ENCODE measurements at places on chromosomes 3 and 15.

- H3K27me3 ChIP-seq = no peaks in the 10 kb centered on the region
- H3K4me3 ChIP-seq = no peak overlapping the region
- no peak for DNase-seq
- H3K4me1 ChIP-seq = no peaks in the 10 kb centered on the region
These were observed 26.1 kb downstream of the SEMA6D start for GRCh38 chr15:47743385-47743784.

DNA sequence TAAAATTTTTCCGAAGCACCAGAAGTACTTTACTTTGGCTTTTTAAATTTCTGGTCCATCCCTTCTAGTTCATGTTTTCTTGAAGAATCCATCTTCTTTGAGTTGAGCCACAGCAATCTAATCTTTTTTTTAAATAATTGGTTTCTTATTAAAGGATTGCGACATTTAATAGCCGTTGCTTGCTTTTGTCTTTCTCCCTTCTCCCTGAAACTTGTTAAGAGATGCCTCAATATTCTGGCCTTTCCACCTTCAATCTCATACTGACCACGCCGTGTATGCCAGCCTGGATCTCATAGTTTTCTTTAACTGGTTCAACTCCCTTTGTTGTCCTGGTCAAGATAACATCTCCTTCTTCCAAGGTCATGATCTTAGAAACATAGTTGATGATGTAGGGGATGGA is 18.4 kb upstream of the RPLP1 start:
- no peaks in the 10 kb centered on the region for H3K27me3 ChIP-seq
- H3K27ac ChIP-seq = no peak overlapping the region
- no peak overlapping the region for H3K4me3 ChIP-seq
- H3K4me1 ChIP-seq = no peaks in the 10 kb centered on the region
- no peak for DNase-seq
- no peaks in the 10 kb centered on the region for H3K36me3 ChIP-seq

GRCh38 chr3:138441742-138442141 is 7.3 kb downstream of the ESYT3 start:
- H3K36me3 ChIP-seq = no peaks in the 10 kb centered on the region
- no peak for DNase-seq
- no peak overlapping the region for H3K27ac ChIP-seq
- H3K4me3 ChIP-seq = no peak overlapping the region
- peaks cover 7% of the 10 kb centered on the region for H3K27me3 ChIP-seq
- H3K4me1 ChIP-seq = peaks cover 11% of the 10 kb centered on the region

GRCh38 chr15:74345051-74345450 is 22.4 kb downstream of the CYP11A1 start:
- no peak for DNase-seq
- H3K27ac ChIP-seq = no peak overlapping the region
- H3K4me3 ChIP-seq = no peak overlapping the region
- no peaks in the 10 kb centered on the region for H3K27me3 ChIP-seq

GRCh38 chr3:69299344-69299743 is 86.5 kb downstream of the FRMD4B start:
- peaks cover 49% of the 10 kb centered on the region for H3K36me3 ChIP-seq
- no peak overlapping the region for H3K27ac ChIP-seq
- no peaks in the 10 kb centered on the region for H3K27me3 ChIP-seq
- no peak overlapping the region for H3K4me3 ChIP-seq
- peaks cover 4% of the 10 kb centered on the region for H3K4me1 ChIP-seq
- no peak for DNase-seq

- no peak overlapping the region for H3K4me3 ChIP-seq
- H3K4me1 ChIP-seq = no peaks in the 10 kb centered on the region
- no peaks in the 10 kb centered on the region for H3K27me3 ChIP-seq
These were observed 256.1 kb upstream of the VEPH1 start for GRCh38 chr3:157759311-157759710.

DNA sequence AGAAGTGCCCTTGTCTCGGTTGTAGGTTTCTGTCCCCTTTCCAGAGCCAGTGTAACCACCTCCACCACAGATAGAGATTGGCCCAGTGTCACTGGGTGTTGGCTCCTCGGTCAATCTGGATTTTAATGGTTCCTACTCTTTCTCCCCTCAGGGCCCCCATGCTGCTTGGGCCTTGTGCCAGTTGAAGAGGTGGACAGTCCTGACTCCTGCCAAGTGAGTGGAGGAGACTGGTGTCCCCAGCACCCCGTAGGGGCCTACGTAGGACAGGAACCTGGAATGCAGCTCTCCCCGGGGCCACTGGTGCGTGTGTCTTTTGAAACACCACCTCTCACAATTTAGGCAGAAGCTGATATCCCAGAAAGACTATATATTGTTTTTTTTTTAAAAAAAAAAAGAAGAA is 75.2 kb downstream of the BOC start:
- no peaks in the 10 kb centered on the region for H3K27me3 ChIP-seq
- H3K36me3 ChIP-seq = no peaks in the 10 kb centered on the region
- H3K4me3 ChIP-seq = no peak overlapping the region
- H3K27ac ChIP-seq = no peak overlapping the region
- H3K4me1 ChIP-seq = peaks cover 7% of the 10 kb centered on the region
- no peak for DNase-seq

DNA sequence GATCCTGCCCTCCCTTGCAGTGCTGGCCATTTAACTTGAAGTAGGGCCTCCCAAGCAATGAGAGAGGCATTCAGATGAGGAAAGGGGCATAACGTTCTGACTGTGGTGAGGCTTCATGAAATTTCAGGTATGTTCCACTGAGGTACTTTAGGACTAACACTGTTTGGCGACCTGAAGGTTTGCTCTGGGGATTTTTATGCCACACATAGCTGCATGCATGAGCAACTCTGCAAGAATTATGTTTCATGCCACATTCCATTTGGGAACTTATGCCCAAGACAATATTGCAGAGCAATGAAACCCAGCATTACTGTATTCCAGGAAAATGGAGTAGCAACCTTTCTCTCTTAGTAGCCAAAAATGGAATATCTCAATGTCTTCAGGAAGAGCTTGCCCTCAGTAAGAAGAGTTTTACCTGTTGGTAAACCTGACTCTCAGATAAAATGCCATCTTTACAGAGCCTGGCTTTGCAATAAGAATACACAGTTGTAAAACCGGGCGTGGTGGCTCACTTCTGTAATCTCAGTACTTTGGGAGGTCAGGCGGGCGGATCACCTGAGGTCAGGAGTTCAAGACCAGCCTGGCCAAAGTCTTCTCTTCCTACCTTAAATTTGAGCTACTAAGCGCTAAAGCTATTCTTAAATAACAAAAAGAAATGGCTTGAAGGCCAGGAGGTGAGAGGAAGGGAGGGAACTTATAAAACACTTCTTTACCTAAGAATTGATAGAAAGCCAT is 16.7 kb upstream of the TBL1XR1 start:
- peaks cover 4% of the 10 kb centered on the region for H3K4me1 ChIP-seq
- H3K36me3 ChIP-seq = no peaks in the 10 kb centered on the region
- no peak for DNase-seq
- no peaks in the 10 kb centered on the region for H3K27me3 ChIP-seq
- H3K27ac ChIP-seq = no peak overlapping the region

DNA sequence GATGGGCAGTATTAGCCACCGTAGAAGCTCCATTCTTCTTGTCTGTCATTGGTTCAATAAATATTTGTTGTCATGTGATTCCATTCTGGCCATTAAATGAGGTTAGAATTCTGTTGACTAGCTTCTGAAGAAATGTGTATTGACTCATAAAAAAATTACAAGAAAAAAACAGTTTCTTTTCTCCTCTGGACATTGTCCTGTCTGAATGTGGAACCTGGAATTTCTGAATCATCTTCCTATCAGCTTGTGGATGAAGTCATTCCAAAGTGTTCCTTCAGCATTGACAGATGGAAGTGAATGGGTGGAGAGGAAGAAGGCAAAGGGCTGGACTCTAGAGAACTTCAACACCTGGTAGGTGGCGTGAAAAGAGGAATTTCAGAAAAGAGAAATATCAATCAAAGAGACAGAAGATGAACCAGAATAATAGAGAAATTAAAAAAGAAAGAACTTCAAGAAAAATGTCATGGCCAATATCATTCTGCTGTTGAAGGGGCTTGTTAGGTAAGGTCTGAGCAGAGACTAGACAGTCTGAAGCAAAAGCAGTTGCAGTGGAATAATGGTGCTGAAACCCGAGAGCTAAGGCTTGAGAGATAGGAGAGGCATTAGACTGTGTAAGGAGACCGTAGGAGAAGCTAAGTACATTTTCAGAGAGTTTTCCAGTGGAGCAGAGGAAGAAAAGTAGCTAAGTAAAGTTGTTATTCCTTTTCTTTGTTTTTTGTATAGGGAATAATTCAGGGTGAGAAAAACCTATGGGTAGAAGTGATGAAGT is 806.6 kb downstream of the SQOR start:
- H3K36me3 ChIP-seq = no peaks in the 10 kb centered on the region
- no peak for DNase-seq
- H3K4me3 ChIP-seq = no peak overlapping the region
- no peaks in the 10 kb centered on the region for H3K4me1 ChIP-seq

GRCh38 chr3:123745184-123745855 is 138.8 kb downstream of the MYLK start:
- no peaks in the 10 kb centered on the region for H3K27me3 ChIP-seq
- no peak for DNase-seq
- H3K27ac ChIP-seq = no peak overlapping the region
- peaks cover 6% of the 10 kb centered on the region for H3K4me1 ChIP-seq
- H3K4me3 ChIP-seq = no peak overlapping the region

GRCh38 chr3:9377981-9378380 is 15.1 kb downstream of the THUMPD3 start:
- H3K27ac ChIP-seq = no peak overlapping the region
- no peaks in the 10 kb centered on the region for H3K4me1 ChIP-seq

- H3K4me1 ChIP-seq = no peaks in the 10 kb centered on the region
- H3K36me3 ChIP-seq = no peaks in the 10 kb centered on the region
- DNase-seq = no peak
- no peaks in the 10 kb centered on the region for H3K27me3 ChIP-seq
- no peak overlapping the region for H3K4me3 ChIP-seq
These were observed 344.1 kb downstream of the UNC13C start for GRCh38 chr15:54322341-54322740.

- H3K27ac ChIP-seq = no peak overlapping the region
- no peak for DNase-seq
- H3K36me3 ChIP-seq = no peaks in the 10 kb centered on the region
- H3K4me1 ChIP-seq = no peaks in the 10 kb centered on the region
- no peaks in the 10 kb centered on the region for H3K27me3 ChIP-seq
These were observed 51.7 kb downstream of the RASGRP1 start for GRCh38 chr15:38512901-38513300.

- DNase-seq = no peak
- H3K4me1 ChIP-seq = peaks cover 8% of the 10 kb centered on the region
- H3K4me3 ChIP-seq = no peak overlapping the region
- no peaks in the 10 kb centered on the region for H3K27me3 ChIP-seq
- no peaks in the 10 kb centered on the region for H3K36me3 ChIP-seq
These were observed 8.0 kb upstream of the MESP2 start for GRCh38 chr15:89768071-89768500.

GRCh38 chr3:143429628-143430514 is 310.3 kb downstream of the CHST2 start:
- H3K4me1 ChIP-seq = no peaks in the 10 kb centered on the region
- no peak for DNase-seq
- H3K27me3 ChIP-seq = no peaks in the 10 kb centered on the region
- H3K36me3 ChIP-seq = no peaks in the 10 kb centered on the region
- no peak overlapping the region for H3K4me3 ChIP-seq

- no peaks in the 10 kb centered on the region for H3K36me3 ChIP-seq
- H3K27me3 ChIP-seq = no peaks in the 10 kb centered on the region
- no peak for DNase-seq
- H3K27ac ChIP-seq = no peak overlapping the region
These were observed 149.1 kb upstream of the CD96 start for GRCh38 chr3:111392894-111393398.

DNA sequence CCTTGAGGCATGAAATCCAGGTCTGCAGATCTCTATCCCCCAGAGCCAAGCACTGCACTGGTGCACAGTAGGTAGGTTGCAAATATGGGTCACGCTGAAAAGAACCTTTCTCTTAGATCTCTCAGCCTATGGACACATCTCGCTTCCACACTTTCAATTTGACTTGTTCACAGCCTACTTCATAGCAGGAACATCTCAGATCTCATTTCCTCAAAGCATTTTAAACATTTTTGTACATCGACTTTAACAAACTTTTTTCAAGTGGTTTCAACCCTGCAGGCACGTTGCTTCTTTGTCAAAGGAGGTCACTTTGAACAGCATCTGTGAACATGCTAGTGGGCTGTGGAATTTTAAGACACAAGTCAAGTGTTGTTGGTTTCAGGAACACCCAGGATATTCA is 76.0 kb downstream of the SLC12A8 start:
- no peak overlapping the region for H3K27ac ChIP-seq
- no peak overlapping the region for H3K4me3 ChIP-seq
- H3K36me3 ChIP-seq = no peaks in the 10 kb centered on the region
- H3K27me3 ChIP-seq = no peaks in the 10 kb centered on the region
- peaks cover 5% of the 10 kb centered on the region for H3K4me1 ChIP-seq

- peaks cover 88% of the 10 kb centered on the region for H3K36me3 ChIP-seq
- no peak for DNase-seq
- H3K27me3 ChIP-seq = no peaks in the 10 kb centered on the region
- H3K27ac ChIP-seq = peak overlapping the region; percentile 37
These were observed 69.0 kb downstream of the CHD2 start for GRCh38 chr15:92968926-92969651.

DNA sequence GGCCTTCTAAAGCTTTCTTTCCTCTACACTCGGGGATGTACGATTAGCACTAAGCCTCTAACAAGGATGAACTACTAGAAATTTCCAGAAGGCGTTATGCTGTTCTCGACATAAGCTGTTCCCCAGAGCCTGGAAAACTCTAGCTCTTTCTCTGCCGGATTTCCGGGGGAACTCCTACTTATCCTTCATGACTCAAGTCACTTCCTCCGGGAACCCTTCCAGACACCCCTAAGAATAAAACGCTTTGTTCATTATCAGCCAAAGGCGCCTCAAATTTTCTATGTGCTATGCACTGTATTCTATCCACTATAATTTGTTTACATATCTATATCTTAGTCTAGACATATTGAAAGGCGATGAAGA is 455 bp upstream of the SNAP23 start:
- peaks cover 13% of the 10 kb centered on the region for H3K4me1 ChIP-seq
- H3K27ac ChIP-seq = peak overlapping the region; percentile 95
- peak; percentile 45 for DNase-seq
- H3K36me3 ChIP-seq = no peaks in the 10 kb centered on the region

- H3K4me1 ChIP-seq = no peaks in the 10 kb centered on the region
- H3K27me3 ChIP-seq = no peaks in the 10 kb centered on the region
- no peak for DNase-seq
- H3K4me3 ChIP-seq = no peak overlapping the region
- H3K27ac ChIP-seq = no peak overlapping the region
- peaks cover 94% of the 10 kb centered on the region for H3K36me3 ChIP-seq
These were observed 18.6 kb downstream of the MESP2 start for GRCh38 chr15:89794627-89795241.

DNA sequence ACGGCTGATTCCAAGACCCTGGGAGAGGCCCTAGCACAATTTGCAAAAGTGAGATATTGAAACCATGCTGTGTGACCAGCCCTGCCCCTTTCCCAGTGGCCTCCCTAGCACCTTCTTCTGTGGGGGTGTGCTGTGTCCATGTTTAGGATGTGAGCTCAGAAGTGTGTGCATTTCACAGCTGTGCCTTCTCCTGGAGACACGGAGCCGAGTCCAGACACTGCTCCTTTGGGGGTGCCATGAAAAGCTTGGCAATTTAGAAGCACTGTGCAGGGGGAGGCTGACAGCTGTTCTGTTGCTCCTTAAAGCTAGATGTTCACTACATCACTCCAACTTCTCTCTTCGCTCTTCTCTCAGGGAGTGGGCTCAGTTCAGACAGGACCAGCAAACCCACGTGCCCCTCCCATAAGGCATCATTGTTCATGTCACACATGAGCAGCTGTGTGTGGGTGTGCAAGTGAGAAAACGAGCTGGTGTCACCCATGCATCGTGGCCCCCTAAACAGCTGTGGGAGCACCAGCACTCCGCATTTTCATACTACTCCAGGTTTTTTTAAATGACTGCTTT is 492.6 kb downstream of the GABRG3 start:
- H3K4me1 ChIP-seq = no peaks in the 10 kb centered on the region
- no peaks in the 10 kb centered on the region for H3K36me3 ChIP-seq
- H3K4me3 ChIP-seq = no peak overlapping the region
